ENCODE measurements at places on chromosomes 2 and 18.

DNA sequence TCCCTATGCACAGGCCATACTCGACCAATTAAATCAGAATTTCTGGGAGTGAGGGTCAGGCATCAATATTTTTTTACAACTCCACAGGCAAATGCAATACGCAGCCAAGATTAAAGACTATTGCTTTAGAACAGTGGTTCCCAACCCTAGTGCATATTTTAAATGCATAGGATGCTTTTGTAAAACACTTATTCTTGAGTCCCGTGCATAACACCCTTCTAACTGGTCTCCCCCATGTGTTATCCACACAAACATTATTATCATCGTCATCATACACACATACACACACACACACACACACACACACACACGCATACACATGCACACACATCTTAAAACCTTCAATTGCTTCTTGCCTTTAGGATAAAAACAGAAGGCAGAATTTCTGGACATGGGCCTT lies 145.0 kb upstream of the PELI1 start:
- no peak for DNase-seq

GRCh38 chr2:181172676-181173075 lies 192.3 kb downstream of the UBE2E3 start:
- no peak for DNase-seq

GRCh38 chr18:68121826-68122225 lies 593.1 kb downstream of the TMX3 start:
- DNase-seq = no peak

DNA sequence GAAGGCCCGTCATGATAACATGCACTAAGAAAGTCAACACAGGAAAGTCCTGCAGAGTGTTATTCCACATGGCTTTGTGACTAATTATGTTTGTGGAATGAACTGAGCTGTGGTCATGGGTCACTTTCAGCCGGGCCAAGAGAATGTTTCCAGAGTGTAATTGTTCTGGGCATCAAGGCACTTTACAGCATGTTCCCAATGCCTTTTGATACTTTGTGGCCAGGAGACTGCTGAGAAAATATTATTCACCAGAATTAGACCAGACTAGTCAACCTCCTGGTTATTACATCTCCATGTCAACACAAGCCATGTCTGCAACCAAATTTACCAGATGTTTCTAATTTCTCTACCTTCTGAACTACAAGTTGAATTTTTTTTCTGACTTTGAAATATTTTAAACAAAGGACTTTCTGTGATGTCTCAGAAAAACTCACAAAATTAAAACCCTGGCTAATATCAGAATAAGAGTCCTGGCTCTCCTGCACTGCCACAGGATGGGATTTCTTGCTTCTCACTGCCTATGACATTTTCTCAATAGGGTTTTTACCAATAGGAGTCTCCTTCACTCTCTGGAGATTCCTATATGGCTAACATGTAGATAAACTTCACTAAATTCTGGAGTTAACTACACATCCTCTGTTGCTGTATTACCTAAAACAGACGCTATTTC lies 90.6 kb upstream of the WDR75 start:
- DNase-seq = no peak

DNA sequence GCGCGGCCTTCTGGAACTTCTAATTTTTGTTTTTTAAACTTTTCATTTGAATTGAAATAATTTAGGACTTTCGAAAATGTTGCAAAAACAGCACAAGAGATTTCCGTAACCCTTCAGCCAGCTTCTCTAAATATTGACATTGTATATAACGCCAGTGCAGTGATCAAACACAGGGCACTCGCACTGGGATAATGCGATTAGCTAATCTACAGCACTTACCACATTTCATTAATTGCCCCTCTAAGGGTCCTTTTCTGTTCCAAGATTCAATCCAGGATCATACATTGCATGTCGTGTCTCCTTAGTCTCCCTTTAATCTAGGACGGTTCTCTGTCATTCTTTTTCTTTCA lies 343 bp upstream of the CD302 start:
- no peak for DNase-seq

DNA sequence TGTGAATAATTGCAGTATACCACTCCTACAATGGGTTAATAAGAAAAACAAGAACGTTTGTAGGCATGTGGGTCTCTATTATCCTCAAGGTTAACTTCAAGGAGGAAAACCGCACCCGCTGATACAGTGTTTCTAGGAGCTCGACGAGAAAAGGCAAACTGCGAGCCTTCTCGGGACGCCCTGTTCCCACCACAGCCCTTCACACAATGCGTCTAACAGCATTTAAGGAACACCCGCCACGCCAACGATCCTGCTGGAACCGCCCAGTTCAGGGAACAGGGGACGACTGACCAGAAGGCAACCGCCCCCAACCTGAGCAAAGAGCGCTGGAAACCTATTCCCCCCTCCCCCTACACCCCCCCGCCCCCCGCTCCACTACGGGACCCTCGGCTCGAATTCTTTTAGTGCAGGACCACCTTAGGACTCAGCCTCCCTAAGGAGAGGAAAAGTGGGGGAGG lies 710 bp upstream of the TMSB10 start:
- DNase-seq = no peak

DNA sequence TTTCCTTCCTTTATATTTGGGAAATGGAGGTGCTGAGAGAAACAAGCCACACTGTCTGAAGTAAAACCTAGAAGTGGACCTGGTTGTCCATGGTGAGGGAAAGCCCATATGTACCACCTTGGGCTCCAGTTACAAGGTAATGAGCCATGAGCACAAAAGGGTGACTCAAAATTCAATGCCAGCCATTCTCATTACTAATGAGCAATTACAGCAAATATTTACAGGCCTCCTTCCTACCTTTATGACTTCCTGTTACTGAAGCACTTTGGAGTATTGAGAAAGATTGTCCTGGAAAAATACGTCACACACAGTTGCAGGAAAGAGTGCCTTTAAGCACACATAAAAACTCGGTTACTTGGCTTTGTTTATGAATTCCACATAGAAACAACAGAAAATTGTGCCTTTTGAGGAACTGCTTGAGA lies 9.1 kb downstream of the EPAS1 start:
- no peak for DNase-seq

GRCh38 chr2:19799881-19800780 lies 101.7 kb downstream of the TTC32 start:
- no peak for DNase-seq

DNA sequence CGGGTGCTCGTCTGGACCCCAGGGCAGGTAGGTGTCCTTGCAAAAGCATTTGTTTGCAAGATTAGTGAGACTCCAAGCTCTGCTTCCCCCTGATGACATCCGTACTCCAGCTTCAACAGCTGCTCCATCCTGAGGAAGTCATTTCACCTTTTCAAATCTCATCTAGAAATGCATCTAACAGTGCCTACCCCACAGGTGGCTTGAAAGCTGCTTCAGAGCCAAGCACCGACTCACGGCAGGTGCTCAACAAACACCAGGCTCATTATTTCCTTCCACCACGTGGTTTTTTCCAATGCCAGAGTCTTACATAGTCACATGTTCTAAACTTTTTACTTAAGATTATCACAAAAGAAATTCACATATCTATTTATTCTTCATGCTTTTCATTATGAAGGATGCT lies 31.9 kb downstream of the CNGA3 start:
- DNase-seq = no peak

GRCh38 chr2:156481312-156481711 lies 45.1 kb downstream of the GPD2 start:
- no peak for DNase-seq

DNA sequence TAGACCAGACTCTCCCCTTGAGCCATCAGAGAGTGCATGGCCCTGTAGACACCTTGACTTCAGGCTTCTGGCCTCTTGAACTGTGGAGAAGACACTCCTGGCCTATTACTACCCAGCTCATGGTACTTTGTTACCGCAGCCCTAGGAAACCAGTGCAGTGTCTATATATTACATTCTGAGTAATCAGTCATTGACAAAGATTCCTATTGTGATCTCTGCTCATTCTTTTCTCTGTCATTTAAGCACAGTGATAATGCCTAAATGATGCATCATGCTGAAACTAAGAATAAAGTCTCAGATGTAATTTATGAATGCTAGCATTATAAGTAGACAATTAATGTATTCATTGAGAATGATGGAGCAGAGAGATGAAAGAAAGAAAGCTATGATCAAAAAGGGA lies 603.5 kb downstream of the SOCS6 start:
- DNase-seq = no peak

DNA sequence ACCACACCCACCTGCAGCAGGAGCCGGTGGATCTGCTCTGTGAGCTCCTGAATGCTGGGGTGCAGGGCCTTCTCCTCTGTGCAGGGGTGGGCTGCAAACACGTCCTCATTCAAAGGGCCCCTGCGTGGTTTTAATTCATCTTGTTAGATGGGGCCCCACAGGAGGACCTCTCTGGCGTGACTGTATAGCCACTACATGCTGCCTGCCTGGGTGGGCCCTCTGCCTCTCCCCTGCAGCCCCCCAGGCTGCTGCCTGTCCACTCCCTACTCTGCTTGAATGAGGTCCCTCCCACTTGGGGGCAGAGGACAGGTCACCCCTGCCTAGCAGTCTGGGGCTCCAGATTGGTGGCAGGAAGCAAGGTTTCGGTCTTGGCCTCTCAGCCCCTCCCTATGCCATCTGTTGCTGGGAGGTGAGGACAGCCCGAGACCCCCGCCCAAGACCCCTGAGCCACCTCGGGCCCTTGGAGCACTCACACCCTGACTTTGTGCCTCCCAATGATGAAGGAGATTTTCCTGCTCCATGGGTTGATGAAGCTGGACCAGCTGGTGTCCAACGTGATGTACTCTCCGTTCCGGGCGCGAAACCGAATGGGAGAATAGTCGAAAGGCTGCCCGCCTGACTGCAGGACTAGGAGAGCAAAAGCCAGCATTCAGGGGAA lies 22.0 kb upstream of the HES6 start:
- no peak for DNase-seq

DNA sequence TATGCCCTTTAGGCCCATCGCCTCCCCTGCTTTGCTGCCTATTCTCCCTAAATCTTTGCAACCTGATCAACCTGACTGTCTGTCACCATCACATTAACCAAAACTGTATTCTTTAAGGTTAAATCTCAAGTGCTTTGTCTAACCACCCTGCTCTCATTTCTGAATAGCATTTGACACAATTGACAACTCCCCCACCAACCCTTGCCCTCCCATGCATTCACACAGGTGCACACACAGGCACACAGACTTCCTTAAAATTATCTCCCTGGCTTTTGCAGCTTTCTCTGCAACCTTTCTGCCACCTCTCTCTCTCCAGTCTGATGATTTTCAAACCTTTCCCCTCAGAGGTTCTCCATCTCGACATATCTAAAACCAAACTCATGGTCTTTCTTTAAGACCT lies 64.6 kb upstream of the ST8SIA3 start:
- DNase-seq = no peak

DNA sequence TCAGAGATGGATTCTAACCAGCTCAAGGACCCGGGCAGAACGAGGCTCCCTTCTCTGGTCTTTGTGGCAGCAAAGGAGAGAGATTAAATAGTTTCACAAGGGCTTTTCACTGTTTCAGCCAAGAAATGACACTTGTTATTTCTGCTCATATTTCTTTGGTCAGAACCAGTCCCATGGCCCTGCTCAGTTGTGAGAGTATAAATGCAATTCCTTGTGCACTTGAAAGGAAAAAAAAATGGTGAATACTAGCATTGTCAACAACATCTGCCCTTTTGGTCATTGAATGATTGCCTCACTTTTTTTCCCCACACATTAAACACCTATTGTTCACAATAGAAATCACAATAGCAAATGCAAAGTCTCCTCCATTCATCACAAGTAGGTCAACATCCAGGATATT lies 104.4 kb downstream of the RDH14 start:
- DNase-seq = no peak

GRCh38 chr2:206561962-206562361 lies 80.3 kb upstream of the FAM237A start:
- DNase-seq = no peak

DNA sequence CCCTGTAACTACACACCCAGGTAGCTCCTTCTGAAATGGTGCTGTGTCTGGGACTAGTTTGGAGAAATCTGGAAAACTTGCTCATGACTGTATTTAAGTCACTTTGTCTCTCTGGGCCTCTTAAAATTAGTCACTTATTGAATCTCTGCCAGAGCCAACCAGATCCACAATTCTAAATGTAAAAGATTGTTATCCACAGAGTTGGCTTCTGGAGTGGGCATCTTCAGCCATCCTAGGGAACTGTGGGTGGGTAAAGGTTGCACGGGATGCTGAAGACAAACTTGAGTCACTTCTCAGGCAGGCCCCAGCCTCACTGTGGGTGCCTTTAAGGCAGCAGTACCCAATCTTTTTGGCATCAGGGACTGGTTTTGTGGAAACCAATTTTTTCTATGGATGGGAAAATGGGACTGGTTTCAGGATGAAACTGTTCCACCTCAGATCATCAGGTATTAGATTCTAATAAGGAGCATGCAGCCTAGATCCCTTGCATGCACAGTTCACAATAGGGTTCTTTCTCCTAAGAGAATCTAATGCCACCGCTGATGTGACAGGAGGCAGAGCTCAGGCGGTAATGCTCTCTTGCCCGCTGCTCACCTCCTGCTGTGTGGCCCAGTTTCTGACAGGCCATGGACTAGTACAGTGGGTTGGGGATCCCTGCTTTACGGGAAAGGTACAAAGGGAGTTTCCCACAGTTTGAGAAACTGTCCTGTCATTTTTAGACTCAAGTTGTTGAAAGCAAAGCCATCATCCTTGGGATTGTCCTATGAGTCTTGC lies 98.3 kb upstream of the SPRED2 start:
- no peak for DNase-seq

GRCh38 chr2:9813312-9814128 lies 29.8 kb upstream of the TAF1B start:
- DNase-seq = peak; percentile 60

DNA sequence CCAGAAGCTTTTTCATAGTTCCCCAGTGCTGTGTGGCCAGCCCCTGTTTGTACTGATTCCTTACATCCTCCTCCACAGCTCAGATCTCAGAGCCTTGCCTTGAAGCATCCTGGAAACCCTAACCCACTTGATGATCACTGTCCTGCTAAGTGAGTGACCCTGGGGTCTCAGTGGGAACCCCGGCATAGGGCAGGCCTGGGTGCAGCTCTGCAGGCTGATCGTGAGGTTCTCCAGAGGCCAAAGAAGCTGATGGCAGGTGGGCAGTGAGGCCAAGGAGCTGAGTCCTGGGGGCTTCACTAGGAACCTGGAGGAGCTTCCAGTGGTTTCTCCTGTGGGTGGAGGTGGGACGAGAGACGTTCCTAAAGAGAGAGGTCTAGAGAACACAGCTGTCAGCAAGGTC lies 47.4 kb upstream of the BIN1 start:
- DNase-seq = no peak

GRCh38 chr18:10514082-10514481 lies 11.7 kb upstream of the NAPG start:
- no peak for DNase-seq

DNA sequence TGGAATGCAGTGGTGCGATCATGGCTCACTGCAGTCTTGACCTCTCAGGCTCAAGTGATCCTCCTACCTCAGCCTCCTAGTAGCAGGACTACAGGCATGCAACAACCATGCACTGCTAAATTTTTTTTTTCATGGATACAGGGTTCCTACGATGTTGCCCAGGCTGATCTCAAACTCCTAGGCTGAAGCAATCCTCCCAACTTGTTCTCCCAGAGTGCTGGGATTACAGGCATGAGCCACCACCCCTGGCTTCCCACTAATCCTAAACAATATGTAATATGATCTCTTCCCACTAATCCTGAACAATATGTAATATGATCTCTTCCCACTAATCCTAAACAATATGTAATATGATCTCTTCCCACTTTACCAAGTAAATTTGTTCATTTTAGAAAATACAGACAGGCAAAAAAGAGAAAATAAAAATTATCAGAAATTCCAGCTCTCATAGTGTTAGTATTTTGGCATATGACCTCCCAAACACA lies 33.7 kb upstream of the C18orf32 start:
- DNase-seq = no peak
